ENCODE measurements at places on chromosomes 11 and 22. TPM values are rescaled to one million over a fixed set of nuclear protein-coding genes. Genes with fewer than 3 reads are reported as not detected.

The SLC6A5 gene
- total RNA-seq = not detected

The OR51I1 gene
- total RNA-seq = not detected

The TEX12 gene
- total RNA-seq = not detected

The GDPD5 gene
- 23.7 TPM for total RNA-seq

The MIAT gene
- total RNA-seq = 268 TPM

The SHANK2 gene
- not detected for total RNA-seq

The MYOD1 gene
- not detected for total RNA-seq

The C11orf52 gene
- total RNA-seq = not detected

The SOX10 gene
- total RNA-seq = not detected

The WDR74 gene
- total RNA-seq = 82.3 TPM

The USH1C gene
- total RNA-seq = not detected

The CYP2D6 gene
- total RNA-seq = 7.0 TPM

The CNTN5 gene
- not detected for total RNA-seq

The APOA5 gene
- not detected for total RNA-seq

The NFAM1 gene
- total RNA-seq = 1.1 TPM

The PGA3 gene
- total RNA-seq = not detected

The MOGAT2 gene
- total RNA-seq = not detected

The ZDHHC5 gene
- total RNA-seq = 84.4 TPM

The TCN1 gene
- not detected for total RNA-seq
